ENCODE measurements at places on chromosomes 1 and 21.

DNA sequence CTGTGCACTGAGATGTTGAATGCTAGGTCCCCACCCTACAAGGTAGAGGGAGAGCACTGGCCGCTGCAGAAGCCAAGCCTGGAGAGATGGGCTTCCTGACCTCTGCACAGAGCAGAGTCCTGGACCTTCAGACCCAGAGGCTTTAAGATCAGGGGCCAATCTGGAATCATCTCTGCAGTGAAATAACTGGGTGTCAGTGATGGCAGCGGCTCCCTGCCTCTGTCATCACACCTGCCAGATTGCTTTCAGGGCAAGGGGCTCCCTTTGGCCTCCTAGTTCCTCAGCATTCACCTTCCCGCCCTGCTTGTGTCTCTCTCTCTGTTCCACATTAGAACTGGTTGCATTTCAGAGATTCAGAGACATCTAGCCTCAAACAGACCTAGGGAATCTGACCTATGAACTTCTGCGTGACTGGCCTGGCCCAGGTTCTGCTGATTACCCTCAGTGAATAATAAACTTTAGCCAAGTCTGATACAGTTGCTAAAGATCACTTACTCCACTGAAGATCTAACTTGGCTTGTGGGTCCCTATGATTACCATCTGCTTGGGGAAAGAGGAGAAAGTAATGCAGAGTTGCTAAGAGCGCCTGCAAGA is 87.8 kb downstream of the ATP1A1 start:
- no peak for DNase-seq

DNA sequence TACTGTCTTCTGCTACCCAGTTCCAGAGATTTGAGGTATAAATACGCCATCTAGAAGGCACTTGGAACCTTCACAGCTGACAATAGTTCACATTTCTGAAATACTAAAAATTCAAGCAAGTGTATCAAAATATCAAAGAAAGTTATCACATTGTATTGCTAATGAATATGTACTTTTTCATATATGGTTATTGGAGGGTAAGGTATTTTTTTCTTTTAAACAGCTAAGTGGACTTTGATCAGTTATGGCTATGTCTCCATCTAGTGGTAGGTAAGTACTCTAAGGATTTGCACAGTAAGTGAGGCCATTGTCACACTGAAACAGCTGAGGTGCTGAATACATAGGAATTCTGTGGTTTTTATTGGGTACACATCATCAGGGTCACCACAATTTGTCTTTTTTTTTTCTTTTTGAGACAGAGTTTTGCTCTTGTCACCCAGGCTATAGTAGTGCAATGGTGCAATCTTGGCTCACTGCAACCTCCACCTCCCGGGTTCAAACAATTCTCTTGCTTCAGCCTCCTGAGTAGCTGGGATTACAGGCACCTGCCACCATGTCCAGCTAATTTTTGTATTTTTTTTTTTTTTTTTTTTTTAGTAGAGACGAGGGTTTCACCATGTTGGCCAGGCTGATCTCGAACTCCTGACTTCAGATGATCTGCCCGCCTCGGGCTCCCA is 49.1 kb upstream of the CR2 start:
- DNase-seq: no peak

DNA sequence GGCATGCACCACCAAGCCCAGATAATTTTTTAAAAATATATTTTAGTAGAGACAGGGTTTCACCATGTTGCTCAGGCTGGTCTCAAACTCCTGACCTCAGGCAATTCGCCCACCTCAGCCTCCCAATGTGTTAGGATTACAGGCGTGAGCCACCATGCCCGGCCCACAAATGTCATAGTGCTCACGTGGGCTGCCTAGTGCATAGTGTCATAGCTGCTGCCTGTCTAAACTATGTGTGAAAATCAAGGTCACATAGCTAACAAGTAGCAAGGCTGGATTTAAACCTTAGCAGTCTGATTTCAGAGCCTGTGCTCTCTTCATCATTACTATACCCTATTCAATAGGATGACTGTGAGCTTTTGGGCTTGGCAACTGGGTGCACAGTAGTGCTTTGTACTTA is 10.3 kb downstream of the C1orf141 start:
- no peak for DNase-seq

GRCh38 chr1:227894831-227895451 is 52.8 kb downstream of the WNT9A start:
- DNase-seq: no peak

DNA sequence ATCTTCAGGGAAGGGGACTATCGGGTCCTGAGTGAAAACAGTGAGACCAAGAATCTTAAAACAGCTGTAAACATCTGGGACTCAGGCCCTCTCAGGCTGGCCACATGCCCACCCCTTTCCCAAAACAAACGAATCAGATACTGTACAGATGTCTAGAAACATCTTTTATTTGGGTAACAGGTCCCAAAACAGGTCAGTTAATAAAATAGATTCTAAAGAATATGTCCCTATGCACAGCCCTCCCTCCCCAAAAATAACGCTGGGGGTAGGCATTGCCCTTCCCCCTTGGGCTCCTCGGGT is 499 bp upstream of the CRTC2 start:
- no peak for DNase-seq

- no peak for DNase-seq
These were observed 12.2 kb upstream of the TCEA3 start for GRCh38 chr1:23436520-23437354.

GRCh38 chr1:65002508-65003315 is 36.4 kb upstream of the JAK1 start:
- peak; percentile 85 for DNase-seq

DNA sequence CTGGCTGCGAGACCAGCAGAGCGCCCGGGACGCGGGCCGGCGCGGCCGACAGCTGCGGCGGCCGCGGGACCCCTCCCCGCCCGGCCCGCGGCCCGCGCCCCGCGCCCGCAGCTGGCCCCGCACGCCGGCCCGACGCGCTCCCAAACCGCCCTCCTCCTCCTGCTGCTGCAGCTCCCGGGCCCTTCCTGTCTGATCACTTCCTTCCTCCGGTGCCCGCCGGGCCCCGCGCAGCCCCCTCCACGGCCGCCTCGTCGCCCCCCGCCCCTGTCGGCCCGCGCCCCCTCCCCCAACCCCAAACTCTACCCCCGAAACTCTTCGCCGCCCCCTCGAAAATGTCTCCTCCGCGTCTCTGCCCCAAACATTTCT is 594 bp downstream of the LUZP1 start:
- peak; percentile 12 for DNase-seq
